Sigmoid colon (tissue), 7 donors: ENCODE measurements at places on chromosomes 12 and 14. TPM values are rescaled to one million over a fixed set of nuclear protein-coding genes. Genes with fewer than 3 reads are reported as not detected.
A peak's percentile ranks its signal among the peaks of the same experiment; 100 is the strongest.

DNA sequence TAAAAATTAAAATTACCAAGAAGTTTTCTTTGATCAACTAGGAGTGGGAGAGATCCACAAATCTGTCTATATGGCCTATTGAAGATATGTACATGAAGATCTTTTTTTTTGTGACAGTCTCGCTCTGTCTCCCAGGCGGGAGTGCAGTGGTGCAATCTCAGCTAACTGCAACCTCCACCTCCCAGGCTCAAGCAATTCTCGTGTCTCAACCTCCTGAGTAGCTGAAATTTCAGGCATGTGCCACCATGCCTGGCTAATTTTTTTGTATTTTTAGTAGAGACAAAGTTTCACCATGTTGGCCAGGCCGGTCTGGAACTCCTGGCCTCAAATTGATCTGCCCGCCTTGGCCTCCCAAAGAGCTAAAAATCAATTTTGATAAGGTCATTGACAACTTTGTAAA lies 4.6 kb upstream of the NFATC4 start:
- no peaks in the 10 kb centered on the region for H3K27me3 ChIP-seq
- no peak for DNase-seq
- H3K27ac ChIP-seq, result no peak overlapping the region
- H3K4me3 ChIP-seq, result no peak overlapping the region
- H3K36me3 ChIP-seq, result no peaks in the 10 kb centered on the region
- H3K4me1 ChIP-seq, result peaks cover 20% of the 10 kb centered on the region

KLRG1 gene
- total RNA-seq, result 2.2 TPM

- H3K36me3 ChIP-seq, result no peaks in the 10 kb centered on the region
- H3K4me1 ChIP-seq, result no peaks in the 10 kb centered on the region
- no peaks in the 10 kb centered on the region for H3K27me3 ChIP-seq
- no peak overlapping the region for H3K4me3 ChIP-seq
- H3K27ac ChIP-seq, result no peak overlapping the region
- peak; percentile 19 for DNase-seq
These were observed 340.7 kb downstream of the DPF3 start for GRCh38 chr14:72553161-72553560.

GRCh38 chr14:54906075-54906474 lies 3.4 kb upstream of the GCH1 start:
- H3K27ac ChIP-seq, result no peak overlapping the region
- H3K36me3 ChIP-seq, result no peaks in the 10 kb centered on the region
- H3K27me3 ChIP-seq, result peaks cover 12% of the 10 kb centered on the region
- DNase-seq, result no peak
- no peak overlapping the region for H3K4me3 ChIP-seq

DNA sequence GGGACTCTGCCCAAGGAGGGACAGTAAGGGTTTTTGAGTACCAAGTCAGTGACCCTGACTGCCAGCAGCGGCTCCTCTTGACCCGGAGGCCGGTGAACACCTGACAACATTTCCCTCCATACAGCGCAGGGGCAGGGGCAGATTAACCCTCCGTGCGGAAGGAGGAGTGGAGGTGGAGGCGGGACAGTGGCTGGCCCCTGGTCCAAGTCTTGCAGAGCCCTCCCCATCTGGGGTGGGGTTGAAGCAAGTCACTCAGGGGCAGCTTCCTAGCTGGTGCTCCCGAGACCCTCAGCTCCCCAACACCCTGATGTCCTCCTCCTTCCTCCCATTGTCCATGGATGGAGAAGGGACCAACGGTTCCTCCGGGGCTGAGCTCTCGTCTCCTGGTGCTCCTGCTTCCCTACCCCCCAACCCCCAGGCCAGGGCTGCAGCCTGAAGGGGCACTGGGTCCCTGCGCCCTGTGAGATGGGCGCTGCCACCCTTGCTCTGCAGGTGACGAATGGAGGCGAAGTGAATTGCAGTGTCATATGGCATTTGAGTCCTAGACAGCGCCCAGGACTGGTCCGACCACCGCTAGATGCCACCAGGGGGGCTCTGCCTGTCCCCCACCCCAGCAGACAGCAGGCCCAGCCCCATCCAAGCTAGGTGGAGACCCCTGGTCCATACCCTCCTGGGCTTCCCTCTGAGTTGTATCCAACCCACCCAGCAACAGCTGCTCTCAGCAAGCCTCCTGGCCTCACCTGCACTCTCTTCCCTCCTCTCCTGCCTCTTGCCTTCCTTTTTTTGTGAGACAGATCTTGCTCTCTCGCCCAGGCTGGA lies 7.0 kb upstream of the AMN start:
- no peak overlapping the region for H3K4me3 ChIP-seq
- DNase-seq, result peak; percentile 60
- H3K27me3 ChIP-seq, result no peaks in the 10 kb centered on the region
- H3K27ac ChIP-seq, result no peak overlapping the region
- H3K36me3 ChIP-seq, result no peaks in the 10 kb centered on the region

ITPK1 gene
- 39.8 TPM for total RNA-seq

DNA sequence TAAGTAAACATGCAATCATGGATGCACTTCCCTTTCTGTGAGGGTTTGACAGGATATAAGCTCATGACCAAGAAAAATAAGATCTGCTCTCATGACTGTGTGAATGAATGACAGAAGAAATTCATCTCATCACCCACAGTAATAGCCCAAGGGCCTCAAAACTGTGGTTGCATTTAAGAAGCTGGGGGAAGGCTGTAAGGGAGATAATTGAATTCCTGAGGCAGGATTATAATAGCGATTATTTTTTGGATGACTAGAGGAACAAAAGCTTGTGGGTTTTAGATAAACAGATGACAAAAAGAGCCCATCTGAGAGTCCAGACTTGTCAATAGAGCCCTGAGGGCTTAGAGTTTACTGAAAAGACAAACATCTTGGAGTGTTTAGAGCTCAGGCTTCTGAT lies 161.2 kb downstream of the NTF3 start:
- H3K27ac ChIP-seq, result no peak overlapping the region
- H3K36me3 ChIP-seq, result no peaks in the 10 kb centered on the region
- no peaks in the 10 kb centered on the region for H3K4me1 ChIP-seq
- H3K27me3 ChIP-seq, result no peaks in the 10 kb centered on the region
- no peak for DNase-seq
- H3K4me3 ChIP-seq, result no peak overlapping the region

- peaks cover under 1% of the 10 kb centered on the region for H3K4me1 ChIP-seq
- DNase-seq, result no peak
- H3K36me3 ChIP-seq, result peaks cover 9% of the 10 kb centered on the region
- H3K27ac ChIP-seq, result no peak overlapping the region
- no peaks in the 10 kb centered on the region for H3K27me3 ChIP-seq
These were observed 15.5 kb downstream of the SLC25A29 start for GRCh38 chr14:100290607-100291304.

DNA sequence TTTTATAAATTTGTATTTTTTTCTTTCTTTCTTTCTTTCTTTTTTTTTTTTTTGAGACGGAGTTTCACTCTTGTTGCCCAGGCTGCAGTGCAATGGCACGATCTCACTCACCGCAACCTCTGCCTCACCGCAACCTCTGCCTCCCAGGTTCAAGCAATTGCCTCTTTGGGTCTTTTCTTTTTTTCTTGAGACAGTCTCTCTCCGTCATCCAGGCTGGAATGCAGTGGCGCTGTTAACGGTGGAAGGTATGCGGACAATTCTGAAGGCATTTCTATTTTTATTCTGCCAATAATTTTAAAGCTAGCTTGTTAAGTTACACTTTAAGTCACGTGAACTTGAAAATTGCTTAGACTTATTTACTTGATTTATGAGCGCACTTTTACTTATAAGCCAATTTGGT lies 8.8 kb upstream of the PHC1 start:
- no peaks in the 10 kb centered on the region for H3K4me1 ChIP-seq
- H3K4me3 ChIP-seq, result no peak overlapping the region
- no peaks in the 10 kb centered on the region for H3K27me3 ChIP-seq
- H3K27ac ChIP-seq, result no peak overlapping the region
- no peaks in the 10 kb centered on the region for H3K36me3 ChIP-seq
- DNase-seq, result no peak

- H3K27ac ChIP-seq, result no peak overlapping the region
- H3K27me3 ChIP-seq, result no peaks in the 10 kb centered on the region
- no peak for DNase-seq
These were observed 522.9 kb downstream of the FLRT2 start for GRCh38 chr14:86052868-86053267.

DNAH10 gene
- under 0.01 TPM for total RNA-seq

DNA sequence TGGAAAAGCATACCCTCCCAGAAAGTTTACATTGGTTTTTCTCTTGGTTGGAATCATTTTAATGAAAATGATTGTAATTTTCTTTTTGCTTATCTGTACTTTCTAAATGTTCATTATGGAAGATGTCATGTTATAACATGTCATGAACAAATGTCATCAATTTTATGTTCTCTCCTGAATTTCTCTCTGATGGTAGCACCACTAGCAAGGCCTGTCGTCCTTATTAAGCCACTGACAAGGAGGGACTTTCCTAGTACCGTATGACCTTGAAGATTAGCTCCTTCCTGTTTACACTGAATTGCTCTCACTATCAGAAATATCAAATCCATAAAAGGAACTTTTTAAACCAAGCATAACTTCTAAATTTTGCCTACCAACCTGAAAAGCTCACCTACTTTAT lies 99.0 kb downstream of the ESR2 start:
- H3K4me1 ChIP-seq, result no peaks in the 10 kb centered on the region
- H3K4me3 ChIP-seq, result no peak overlapping the region
- DNase-seq, result no peak
